Right kidney (tissue), 9 donors: ENCODE measurements at places on chromosomes 12 and 14.

GRCh38 chr12:79690142-79690637, 574 bp downstream of the PAWR start:
- DNase-seq: peak; percentile 85

DNA sequence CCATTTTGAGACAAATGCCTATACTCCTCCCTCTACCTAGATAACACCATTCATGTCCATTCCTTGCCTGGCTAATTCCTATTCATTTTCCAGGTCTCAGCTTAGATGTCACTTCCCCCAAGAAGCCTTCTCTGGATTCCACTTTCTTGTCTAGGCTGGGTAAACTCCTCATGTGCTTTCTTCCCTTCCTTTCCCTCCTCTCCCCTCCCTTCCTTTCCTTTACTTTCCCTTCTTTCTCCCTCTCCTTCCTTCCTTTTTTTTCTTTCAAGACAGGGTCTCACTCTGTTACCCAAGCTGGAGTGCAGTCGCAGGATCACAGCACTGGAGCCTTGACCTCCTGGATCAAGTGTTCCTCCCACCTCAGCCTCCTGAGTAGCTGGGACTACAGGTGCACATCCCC, 3.5 kb upstream of the UTP20 start:
- DNase-seq: no peak

DNA sequence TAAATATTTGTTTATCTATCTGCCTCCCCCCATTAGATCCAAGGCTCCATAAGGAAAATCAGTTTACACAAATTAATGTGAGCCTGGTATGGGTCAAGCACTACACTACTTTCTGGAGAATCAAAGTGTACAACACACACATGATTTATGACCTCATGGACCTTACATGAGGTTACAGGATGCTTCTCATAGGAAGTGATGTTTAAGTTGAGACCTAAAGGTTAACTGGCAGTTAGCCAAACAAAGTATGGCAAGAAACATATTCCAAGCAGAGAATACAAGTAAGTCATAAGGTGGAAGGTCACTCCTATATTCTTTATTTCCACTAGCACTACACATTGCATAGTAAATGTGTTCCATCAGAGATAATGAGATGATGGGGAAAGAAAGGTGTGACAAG, 39.2 kb downstream of the OSBPL8 start:
- no peak for DNase-seq

GRCh38 chr12:31685801-31686200, 26.3 kb downstream of the ETFBKMT start:
- DNase-seq: no peak

DNA sequence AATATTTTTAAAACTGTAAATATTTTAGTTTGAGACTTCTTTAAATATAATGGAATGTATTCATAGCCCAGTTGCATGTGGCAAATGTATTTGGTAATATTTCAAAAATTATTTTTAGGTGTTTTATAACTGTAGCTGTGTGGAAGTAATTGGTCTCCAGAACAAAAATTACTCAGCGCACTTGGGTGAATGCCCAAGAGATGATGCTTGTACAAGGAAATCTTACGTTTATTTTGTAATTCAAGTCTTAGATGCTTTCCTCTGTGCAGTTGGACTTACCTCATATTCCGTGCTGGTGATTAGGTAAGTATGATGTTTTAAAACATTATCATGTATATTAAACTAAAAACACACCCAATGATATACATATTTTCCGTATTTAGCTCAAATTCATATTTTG, 76.7 kb upstream of the SLCO1B1 start:
- DNase-seq: no peak

- no peak for DNase-seq
Measured at GRCh38 chr14:35341454-35341750, 49.2 kb downstream of the PSMA6 start.

- peak; percentile 10 for DNase-seq
Measured at GRCh38 chr12:88448337-88448915, 131.8 kb downstream of the KITLG start.

DNA sequence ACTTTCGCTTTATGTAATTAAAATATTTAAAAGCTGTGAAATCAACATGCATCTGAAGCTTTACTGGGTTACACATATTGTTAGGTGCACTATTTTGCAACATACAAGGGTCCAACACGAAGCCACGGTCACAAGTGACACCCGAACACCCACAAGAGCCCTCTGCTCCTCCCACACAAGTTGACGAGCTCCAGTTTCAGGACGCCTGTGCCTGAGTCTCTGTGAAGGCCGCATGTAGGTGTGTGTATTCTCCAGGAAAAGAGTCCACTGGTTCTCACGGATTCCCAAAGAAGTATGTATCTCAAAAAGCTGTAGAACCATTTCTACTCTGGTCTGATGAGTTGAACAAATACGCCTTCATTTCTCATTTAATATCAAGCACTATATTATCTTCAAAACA, 12.0 kb downstream of the SLC15A4 start:
- no peak for DNase-seq

- no peak for DNase-seq
Measured at GRCh38 chr14:71585361-71585760, 346.9 kb upstream of the RGS6 start.

DNA sequence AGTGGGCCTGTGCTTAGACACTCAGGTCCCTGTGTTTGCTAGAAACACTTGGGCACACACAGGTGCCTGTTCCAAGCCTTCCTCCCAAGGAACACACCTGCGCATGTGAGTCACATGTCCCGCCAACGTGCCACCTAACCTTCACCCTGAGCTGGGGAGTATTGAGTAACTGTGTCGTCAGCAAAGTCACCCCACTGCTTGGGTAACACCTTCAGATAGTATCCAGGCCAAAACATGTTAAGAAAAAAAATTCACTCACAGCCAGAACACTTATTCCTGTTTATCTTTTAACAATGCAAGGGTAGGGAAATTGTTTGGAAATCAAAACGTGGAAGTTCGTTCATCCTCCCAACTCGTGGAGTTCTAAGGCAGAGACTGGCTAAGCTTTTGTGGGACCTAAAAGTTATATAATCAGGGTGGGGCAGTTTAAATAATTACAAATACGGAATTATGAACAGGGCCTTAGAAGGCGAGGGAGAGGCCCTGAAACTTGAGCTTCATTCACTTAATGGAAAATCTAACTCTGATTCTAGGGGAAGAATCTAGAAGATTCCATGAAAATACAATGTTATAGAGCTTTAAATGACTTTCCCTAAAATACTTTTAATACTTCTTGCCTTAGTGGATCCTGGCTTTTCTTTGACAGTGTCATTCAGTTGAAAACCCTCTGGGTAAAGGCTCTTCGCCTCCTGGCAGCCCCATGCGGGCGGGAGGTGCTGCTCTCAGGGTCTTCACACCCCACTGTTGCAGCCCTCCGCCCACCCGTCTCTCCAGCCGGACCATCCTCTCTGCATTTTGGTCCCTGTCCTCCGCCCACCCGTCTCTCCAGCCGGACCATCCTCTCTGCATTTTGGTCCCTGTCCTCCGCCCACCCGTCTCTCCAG, 30.3 kb upstream of the ADIPOR2 start:
- DNase-seq: no peak

- peak; percentile 49 for DNase-seq
Measured at GRCh38 chr14:88551980-88552431, 2.8 kb downstream of the PTPN21 start.

- DNase-seq: no peak
Measured at GRCh38 chr12:1977109-1977508, 27.1 kb downstream of the DCP1B start.

- no peak for DNase-seq
Measured at GRCh38 chr12:65881348-65881961, 57.2 kb downstream of the HMGA2 start.

GRCh38 chr14:48504921-48505320, 829.5 kb upstream of the MDGA2 start:
- DNase-seq: no peak

GRCh38 chr12:15829255-15829654, 40.1 kb upstream of the EPS8 start:
- DNase-seq: no peak

DNA sequence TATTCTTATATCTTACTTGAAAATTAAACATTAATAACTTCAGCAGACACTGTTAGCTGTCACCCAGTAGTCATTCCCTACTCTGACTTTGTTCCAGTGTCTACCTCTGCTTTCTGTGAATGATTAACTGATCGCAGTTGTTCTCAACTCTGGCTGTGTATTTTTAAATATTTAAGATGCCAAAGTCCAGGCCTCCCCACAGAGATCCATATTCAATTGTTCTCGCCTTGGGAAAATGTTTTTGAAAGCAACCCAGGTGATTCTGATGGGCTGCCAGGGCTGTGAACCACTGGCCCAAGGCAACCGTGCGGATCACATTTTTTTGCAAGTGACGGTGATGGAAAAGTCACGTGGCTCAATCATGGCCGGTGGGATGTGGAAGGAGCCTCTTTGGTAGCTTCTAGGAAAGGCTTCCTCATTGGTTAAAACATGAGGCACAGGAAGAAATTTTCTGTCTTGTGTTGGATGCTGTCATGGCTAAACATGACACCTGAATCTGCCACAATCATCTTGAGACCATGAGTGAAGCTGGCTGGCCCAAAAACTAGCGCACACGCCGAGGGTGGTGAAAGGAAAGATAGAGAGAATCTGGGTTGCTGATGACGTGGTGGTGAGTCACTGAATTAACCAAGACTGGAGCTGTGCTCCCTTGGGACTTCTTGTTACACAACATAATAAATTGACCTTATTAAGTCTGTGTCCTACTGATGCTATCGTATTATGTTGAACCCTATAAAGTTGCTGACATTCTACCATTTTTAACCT, 37.2 kb downstream of the RDH12 start:
- peak; percentile 22 for DNase-seq

- DNase-seq: no peak
Measured at GRCh38 chr12:23458640-23459039, 490.8 kb downstream of the SOX5 start.

DNA sequence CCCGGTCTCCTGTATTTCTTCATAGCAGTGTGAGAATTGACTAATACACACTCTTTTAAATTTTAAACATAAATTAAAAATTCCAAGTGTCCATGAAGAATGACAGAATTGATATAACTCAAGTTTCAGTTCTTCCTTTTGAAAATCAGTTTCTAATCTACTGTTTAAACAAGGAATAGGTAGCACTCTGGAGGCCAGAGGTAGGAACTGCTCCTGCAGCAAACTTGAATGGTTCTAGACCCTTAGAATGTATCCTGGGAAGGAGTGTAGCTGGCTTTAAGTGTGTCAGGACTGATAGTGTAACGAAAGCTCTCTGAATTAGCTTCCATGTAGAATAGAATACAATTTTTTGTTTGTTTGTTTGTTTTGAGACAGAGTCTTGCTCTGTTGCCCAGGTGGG, 76.8 kb downstream of the AKAP6 start:
- DNase-seq: no peak

GRCh38 chr12:124039276-124039675, 66.3 kb downstream of the ZNF664 start:
- no peak for DNase-seq

DNA sequence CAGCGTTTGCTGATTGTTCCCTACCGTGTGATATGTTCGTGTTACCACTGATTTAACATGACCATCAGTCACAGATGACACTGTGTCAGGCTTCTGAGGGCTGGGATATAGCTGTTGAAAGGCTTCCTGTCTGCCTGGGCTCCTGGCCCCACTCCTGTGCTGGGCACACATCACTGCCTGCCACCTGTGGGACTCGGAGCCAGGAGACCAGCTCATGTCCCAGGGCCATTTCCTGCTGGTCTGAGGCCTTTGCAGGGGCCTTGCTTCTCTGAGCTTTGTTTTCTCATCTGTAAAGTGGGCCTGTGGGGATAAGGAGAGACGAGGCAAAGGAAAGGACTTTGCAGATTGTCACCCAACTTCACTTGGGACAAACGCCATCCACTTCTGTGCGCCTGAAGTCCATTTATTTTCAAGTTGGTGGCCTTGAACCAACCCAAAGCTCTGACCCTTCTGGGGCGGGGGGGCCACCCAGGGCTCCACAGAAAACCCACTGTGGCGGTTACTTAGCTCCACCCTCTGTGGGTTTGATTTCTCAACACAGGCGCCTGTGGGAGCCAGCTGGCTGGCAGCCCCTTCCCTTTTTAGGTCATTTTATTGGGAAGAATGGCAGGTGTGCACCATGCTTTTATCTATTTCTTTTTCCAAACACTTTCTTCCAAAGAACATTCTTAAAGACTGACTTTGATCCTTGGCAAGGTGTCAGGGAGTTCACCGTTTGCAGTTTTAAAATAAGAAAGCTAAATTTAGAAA, 54.1 kb downstream of the BEGAIN start:
- no peak for DNase-seq

GRCh38 chr14:30874999-30875787, 834 bp downstream of the COCH start:
- DNase-seq: peak; percentile 55

DNA sequence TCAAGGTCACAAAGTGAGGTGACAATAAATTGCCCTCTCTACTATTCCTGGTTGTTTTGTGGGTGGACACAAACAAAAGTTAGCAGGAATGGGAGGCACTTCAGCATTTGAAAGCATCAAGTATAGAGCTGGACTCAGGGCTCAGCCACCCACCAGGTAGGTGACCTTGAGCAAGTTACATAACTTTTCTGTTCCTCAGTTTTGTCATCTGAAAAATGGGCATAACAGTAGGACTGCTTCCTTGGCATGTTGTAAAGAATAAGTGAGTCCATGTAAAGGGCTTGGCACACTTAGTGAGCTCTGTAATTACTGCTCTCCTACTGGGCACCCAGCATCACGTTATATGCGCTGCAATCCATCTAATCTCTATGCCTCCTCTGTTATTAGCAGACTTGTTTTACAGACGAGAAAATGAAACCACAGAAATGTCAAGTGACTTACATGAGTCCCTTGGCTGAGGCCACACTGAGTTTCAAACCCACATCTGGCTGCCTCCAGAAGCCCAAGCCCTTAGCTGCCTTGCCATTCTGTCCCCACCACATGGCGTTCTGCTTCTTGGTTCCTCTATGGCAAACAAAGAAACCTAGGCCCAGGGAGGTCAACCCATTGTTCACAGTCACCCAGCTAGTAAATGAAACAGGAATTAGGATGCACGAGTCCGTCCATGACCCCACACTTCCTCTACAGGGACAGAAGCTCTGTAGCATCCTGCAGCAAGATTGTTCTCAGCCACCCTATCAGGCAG, 63.2 kb upstream of the SLC24A4 start:
- DNase-seq: no peak

DNA sequence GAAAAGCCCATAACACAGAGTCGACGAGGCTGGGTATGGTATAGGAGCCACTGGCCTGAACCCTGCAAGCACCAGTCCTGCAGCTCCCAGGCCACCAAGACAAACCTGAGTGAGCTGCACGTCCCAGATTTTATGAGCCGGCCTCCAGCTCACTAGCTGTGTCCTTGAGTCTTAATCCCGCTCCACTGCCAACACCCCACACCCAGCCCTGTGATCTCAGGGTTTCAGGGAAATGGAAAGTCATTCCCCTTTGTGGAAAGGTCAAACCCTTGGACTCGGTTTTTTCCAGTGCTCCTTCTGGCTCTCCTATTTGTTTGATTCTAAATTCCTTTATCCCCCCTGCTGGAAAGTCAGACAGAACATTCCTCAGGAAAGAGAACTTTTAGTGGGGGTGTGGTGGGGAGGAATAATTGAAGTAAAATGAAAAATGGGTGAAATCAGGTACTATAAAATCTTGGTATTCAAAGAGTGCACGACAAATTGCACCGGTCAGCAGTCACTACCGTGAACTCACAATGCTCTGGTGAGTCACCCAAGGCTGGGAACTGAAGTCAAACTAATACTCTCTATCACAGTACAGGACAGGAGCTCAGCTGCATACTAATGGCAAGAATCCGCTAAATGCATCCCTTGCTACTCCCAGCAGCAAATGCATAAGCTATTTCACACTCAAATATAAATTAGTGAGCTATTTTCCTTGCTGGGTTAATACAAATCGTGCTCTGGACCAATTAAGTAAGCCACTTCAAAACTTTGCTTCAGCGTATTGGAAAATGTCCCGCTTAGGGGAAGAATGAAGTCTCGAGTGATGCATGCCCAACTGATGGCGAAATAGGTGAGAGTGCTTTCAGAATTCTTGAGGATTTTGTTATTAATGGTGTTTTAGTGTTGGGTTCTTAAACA, 9.0 kb downstream of the PITPNM2 start:
- no peak for DNase-seq
